ENCODE measurements at places on chromosomes 3 and 15.

- DNase-seq = no peak
Observed at GRCh38 chr3:57252404-57252803, 24.9 kb downstream of the APPL1 start.

- no peak for DNase-seq
Observed at GRCh38 chr3:108319428-108320082, 23.2 kb downstream of the HHLA2 start.

GRCh38 chr3:183160616-183161015 is 1.9 kb downstream of the LAMP3 start:
- no peak for DNase-seq

DNA sequence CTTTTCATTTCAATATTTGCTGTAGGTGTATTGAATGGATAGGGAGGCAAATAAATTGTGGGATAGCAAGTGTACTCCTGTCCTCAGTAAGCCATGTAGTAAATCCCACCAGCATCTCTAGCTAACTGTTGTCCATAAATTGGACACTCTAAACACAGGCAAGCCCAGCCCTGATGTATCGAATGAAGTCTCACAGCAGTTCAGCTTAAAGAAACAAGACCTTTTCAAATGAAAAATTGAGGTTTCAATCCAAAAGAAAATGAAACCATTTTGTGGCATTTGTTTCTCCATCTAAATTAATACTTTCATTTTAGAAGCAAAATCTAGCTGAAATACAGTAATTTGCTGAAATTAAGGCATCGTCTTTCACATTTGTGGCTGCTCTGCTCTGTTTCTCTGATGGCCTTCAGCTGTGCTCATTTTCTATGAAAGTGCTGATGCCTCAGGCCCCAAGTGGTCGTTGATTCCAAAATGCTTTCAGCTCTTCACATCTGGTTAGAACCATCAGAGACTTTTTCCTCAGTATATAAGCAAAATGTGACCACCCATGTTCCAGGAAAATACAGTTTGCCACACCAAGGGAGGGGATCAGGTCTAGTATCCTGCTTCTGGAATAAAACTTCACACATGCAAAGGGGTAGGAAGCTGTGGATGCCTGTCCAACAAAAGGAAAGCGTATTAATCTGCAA is 245.0 kb downstream of the ZMAT3 start:
- DNase-seq = no peak

GRCh38 chr3:79651536-79652065 is 116.2 kb downstream of the ROBO1 start:
- DNase-seq = no peak

DNA sequence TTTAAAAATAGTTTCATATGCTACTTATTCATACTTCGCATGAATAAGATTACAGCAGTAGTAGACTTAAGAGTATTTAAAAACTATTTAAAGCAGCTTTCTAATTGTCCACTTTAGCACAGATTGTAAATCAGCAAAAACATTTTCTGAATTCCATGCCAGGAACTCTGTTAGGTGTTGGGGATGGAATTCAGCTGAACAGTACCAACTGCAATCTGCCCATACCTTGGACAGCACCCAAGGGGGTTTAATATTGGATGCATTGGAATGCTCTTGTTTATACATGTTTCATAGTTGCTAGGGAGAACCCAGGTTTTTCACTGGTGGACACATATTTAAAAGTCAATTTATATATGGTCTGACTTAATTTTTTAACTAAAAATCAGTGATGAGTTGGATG is 74.8 kb downstream of the PPM1L start:
- DNase-seq = no peak
